ENCODE measurements at places on chromosomes 1 and 21. TPM values are rescaled to one million over a fixed set of nuclear protein-coding genes. Genes with fewer than 3 reads are reported as not detected.

DNA sequence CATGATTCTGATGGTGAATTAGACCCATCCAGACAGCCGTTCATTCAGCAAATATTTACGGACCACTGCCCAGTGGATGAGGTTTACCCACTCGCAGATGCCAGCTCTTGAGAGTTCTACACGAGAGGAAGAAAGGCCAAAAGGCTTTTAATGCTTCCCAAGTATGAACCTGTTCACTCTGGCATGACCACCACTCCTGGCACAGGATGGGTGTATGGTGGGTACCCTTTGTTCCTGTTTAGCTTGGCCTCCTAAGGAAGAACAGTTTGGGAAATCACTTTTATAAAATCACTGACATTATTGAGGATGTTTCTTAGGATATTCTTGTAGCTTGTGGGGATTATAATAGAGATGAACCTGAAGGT is 67.2 kb downstream of the HMGB4 start:
- DNase-seq, result no peak

DNA sequence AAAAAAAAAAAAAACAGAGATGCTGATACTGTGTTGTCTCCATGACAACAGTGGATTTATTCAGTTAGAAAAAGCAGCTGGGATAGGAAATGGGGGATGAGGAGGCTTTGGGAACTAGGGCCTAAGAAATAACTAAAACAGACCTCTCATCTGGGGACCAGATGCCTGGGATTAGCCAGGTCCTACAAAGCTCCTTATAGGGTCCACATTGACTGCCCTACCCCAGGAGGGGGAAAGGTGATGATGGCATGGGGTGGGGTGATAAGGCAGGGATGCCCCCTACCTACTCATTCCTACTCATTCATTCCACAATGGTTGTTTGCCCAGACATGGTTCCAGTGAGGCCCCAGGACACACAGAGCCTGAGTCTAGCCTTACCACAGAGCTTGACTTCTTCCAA is 131.2 kb downstream of the PLXNA2 start:
- DNase-seq, result no peak

DNA sequence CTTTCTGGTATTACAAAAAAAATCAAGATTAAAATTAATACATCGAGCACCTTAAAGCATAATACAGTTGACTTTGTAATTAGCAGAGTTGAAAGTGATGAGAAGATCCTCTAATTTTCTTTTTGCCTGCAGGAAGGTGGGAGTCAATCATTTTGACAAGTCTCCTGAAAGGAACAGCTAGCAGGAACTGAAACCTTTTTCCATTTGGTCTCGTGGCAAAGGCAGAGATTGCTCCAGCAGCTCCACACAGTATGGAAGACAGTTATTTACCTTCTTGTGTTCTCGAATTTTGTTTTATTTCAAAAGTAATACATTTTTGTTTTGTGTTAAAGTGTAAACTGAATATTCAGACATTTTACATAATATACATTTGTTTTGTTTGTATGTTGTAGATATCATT is 7.7 kb downstream of the S100PBP start:
- no peak for DNase-seq

DNA sequence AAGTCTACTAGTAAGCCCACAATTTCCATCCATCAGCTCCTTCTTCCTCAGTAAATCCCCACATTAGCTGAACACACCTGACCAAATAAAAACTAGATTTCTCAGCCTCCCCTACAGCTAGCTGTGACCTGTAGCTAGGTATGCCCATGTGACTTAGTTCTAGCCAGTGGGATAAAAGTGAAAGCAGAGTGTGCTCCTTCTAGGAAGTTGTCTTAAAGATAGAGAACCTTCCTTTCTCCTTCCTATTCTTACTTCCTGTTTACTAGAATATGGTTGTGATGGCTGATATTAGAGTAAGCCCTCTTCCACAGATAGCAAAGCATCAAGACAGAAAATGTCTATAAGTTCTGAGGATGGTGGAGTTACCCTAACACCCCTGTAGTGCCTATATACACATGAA is 67.0 kb downstream of the PIK3R3 start:
- DNase-seq, result no peak

GRCh38 chr1:156337052-156337887 is 822 bp downstream of the CCT3 start:
- no peak for DNase-seq

- DNase-seq, result no peak
Observed at GRCh38 chr1:228935198-228935663, 200.0 kb downstream of the RHOU start.

- no peak for DNase-seq
Observed at GRCh38 chr1:40820911-40821693, 37.5 kb downstream of the KCNQ4 start.

DNA sequence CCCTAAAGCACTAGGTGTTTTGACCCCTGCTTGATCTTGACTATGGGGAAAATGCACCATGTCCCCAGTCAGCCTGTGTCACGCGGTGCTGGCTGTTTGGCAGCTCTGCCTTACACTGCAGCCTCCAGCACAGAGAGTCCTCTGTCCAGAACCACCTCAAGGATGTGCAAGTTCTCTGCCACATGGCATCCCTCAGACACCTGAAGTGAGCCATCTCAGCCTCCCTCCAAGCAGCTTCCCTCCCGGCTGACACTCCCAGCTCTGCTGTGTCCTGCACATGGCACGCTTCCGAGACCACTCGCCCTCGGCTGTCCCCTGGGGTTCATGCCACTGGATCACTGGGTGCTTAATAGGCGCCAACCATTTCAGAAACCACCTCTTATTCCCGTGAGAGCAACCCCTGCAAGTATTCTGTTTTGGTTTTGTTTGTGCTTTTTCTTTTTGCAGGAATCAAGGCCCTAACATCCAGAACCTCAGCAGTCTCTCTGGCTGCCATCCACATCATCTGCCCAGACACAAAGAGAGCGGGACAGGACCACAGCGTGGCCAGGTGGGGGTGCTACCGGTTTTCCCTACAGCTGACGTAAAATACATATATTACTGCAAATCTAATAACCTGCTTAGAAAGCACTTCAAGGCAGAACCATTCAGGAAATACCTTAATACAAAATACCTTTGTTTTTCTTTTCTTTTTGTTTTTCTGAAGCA is 45.7 kb downstream of the CAPZB start:
- no peak for DNase-seq

- no peak for DNase-seq
Observed at GRCh38 chr21:27808923-27809322, 842.0 kb upstream of the ADAMTS5 start.

- peak; percentile 62 for DNase-seq
Observed at GRCh38 chr1:150995896-150996295, 10.8 kb downstream of the MINDY1 start.

DNA sequence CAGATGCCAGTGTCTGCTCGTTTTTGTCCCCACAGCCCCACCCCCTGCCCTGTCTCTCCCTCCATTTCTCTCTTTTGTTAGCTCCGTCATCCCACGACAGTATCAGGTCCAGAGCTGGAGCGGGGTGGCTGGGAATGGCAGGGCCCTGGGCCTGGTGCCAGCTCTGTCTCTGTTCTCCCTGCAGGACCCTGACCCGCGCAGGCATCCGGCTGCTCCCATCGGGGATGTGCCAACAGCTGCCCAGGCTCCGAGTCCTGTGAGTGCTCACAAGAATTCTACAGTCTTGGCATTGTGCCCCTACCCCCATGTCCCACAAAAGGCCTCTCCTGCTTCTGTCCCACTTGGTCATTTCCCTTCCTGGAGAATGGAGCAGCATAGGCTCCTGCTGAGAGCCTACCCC is 37.4 kb downstream of the UBE2T start:
- DNase-seq, result no peak

DNA sequence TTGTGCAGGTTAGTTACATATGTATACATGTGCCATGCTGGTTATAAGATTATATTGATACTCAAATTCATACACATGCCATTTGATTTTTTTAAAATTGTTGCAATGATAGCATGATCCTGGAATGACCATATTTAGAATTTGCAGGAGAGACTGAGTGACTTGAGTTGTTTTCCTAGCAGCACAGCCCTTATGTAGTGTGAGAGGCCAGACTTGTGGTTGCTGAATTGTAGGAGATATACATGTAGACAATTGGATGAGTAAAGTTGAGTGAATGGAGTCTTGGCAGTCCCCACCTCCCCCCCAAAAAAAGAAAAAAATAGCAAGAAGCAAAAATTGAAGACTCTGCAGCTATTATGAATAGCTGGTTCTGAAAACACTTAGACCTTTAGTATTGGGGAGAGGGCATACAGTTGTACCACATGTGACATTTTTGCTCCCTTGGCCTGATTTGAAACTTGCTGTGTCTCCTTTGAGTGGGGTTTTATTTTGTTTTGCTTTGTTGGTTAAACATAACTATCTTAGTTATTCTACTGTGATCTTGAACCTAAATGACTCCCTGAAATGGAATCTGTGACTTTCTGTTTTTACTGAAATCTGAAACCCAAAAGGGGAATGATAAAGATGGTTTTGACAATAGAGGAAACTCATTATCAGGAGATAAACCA is 280.3 kb downstream of the HMCN1 start:
- no peak for DNase-seq

- no peak for DNase-seq
Observed at GRCh38 chr1:43847290-43847689, 86.3 kb upstream of the ARTN start.

- DNase-seq, result no peak
Observed at GRCh38 chr1:179831852-179832699, 45.5 kb downstream of the TOR1AIP2 start.

- peak; percentile 44 for DNase-seq
Observed at GRCh38 chr1:227125929-227126545, 185.9 kb downstream of the COQ8A start.

GRCh38 chr1:107362468-107363140 is 221.8 kb downstream of the NTNG1 start:
- no peak for DNase-seq

GRCh38 chr1:6996371-6996770 is 211.1 kb downstream of the CAMTA1 start:
- no peak for DNase-seq

- no peak for DNase-seq
Observed at GRCh38 chr1:173224280-173224892, 17.3 kb upstream of the TNFSF4 start.

The VHLL gene
- not detected for total RNA-seq

The MTARC2 gene
- 4.2 TPM for total RNA-seq

The ARHGEF16 gene
- 48.1 TPM for total RNA-seq

The CHD1L gene
- 68.9 TPM for total RNA-seq

The CD58 gene
- 4.3 TPM for total RNA-seq

All from H9 (cell line).